ENCODE measurements at places on chromosomes 2 and 18.

DNA sequence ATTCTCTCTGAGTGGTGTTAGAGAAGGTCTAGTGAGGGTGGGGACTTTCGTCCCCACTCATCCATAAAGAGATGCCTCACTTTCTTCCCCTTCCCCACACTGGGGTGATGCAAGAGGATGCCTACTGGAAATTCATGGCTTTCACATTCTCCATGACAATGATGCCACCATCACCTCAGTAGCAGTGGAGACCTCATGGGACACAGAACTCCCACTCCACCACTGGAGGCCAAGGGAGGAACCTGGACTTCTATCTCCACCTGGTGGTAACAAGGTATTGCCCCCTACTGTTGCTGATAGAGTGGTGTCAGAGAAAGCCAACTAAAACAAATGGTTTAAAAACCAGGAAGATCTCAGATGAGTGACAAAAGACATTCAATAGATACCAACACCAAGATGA, 110.9 kb downstream of the INHBB start:
- no peak for DNase-seq

GRCh38 chr2:220420820-220421219, 793.4 kb downstream of the SLC4A3 start:
- DNase-seq, result no peak

GRCh38 chr18:13495961-13496360, 230.4 kb downstream of the FAM210A start:
- no peak for DNase-seq

GRCh38 chr18:63157293-63158011, 162.1 kb downstream of the BCL2 start:
- no peak for DNase-seq

GRCh38 chr2:169363560-169364150, 1.3 kb upstream of the LRP2 start:
- DNase-seq, result peak; percentile 42

- no peak for DNase-seq
These were observed 640.7 kb upstream of the CRIM1 start for GRCh38 chr2:35714883-35715282.

GRCh38 chr18:42351455-42351854, 396.4 kb downstream of the PIK3C3 start:
- DNase-seq, result no peak

GRCh38 chr2:216194013-216194412, 84.9 kb downstream of the XRCC5 start:
- DNase-seq, result no peak

DNA sequence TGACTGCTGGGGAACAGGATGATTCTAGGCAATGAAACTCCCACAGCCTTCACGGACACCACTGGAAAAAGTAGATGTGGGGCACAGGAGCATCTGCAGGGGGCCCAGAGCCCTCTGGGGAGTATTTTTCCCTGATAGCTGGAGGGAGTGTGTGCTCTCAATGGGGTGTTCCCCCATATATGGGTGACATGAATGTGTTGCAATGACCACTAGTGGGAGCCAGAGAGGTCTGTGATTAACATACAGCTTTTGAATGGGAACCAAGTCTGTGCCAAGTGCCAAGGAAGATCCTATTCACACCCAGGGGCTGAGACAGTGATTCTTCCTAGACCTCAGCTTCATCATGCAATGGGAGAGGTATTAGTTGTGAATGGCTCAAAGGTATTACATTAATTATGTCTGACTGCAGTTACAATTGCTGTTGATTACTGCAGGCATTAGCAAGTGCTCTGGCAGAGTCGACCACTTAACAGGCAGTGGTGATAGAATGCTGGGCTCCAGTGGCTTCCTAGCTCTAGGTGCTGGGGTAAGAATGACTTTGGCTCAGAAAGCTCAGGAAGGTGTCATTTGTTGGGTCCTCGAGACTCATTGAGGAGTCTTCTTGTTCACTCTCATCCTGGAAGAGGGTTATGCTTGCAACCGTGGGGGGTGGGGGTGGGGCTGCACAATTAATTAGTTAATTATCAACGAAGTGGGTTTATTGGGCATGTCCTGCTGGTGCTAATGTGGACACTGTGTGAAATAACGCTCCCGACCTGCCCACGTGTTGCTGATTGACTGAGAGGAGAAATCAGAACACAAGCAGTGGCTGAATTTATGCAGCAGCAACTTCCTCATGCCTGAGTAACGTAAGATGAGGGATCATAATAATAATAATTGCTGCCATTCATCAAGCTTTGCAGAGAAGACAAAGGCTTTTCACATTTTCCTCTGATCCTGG, 194.1 kb downstream of the CLIP4 start:
- DNase-seq, result peak; percentile 83

DNA sequence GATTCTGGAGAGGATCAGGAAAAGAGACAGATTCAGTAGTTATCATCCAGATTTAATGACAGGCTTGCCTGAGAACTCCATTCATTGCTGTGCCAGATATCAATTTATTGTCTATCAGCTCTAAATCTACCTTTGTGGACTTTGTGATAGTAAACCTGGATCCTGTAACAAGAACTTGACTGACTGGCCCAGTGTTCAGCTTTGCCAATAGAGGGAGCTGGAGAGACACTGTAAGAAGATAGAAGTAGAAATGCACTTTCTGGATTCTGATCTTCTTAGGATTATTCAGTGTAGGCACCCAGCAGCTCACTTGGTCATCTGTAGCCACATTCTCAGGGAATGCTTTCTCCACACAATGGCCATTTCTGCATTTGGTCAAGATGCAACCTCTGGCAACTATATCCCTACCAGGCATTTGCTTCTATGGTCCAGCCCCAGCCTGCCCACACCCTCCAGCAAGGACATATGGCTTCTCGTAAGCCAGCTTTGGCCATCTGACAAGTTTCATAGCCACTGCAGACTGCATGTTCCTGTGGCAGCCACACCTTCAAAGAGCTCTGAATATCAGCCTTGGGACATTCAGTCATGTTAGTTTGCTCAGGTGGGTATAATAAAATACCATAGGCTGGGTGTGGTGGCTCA, 6.1 kb upstream of the SERPINB8 start:
- peak; percentile 76 for DNase-seq

GRCh38 chr18:21242141-21242779, at the start of gene GREB1L:
TSS of gene GREB1L (plus strand) at chr18:21242232. CDS start at chr18:21383519, 141,287 bp downstream.
- no peak for DNase-seq

DNA sequence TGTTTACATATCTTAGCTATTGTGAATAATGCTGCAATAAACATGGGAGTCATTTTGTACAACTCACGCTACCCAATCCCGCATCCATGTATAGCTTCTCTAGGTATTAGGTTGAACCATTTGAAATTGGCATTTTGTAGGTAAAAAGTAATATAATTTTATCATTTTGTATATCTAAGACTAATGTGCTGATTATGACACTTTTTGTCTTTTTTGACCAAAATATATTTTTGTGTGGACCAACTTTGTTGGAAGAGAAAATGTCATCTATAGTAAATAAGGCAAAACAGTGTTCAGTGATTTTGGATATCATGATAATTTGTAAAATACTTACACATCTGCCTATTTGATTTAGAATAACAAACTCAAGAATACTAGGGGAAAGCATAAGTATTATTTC, 150.7 kb downstream of the MAP2 start:
- no peak for DNase-seq

DNA sequence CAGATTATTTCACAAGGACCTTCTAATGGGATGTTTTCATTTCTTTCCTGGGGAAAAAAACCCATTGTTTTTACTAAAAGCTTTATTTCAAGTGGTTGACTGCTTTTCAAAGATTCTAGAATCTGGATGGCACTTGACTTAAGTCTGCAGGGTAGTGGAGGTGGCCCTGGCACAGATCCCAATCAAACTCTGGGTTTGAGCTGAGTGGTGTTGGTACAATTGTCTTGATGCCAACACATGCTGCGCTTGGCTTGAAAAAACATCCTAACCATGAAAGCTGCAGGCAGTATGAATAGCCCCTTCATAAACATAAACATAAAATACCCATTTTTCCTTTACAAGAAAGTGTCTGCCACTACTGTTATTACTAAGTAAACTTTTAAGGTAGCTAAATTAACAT, 3.6 kb downstream of the PAPOLG start:
- no peak for DNase-seq

DNA sequence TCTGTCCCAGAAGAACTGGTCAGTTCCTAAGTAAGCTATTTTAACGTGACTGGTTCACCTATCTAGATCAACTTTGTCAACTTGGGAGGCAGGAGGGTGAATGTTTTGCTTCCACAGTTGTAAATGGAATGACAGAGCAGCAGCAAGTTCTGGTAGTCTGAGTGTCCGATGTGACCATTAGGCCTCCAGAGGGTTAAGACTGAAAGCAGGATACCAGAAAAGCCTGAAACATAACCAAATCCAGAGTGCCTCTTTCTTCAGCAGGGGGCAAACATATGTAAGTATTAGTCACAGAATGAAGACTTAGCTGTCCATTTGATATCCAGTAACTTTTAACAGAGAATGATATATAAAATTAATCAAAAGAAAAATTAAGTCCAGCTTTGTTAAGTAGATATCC, 9.2 kb downstream of the HOXD3 start:
- DNase-seq, result no peak

DNA sequence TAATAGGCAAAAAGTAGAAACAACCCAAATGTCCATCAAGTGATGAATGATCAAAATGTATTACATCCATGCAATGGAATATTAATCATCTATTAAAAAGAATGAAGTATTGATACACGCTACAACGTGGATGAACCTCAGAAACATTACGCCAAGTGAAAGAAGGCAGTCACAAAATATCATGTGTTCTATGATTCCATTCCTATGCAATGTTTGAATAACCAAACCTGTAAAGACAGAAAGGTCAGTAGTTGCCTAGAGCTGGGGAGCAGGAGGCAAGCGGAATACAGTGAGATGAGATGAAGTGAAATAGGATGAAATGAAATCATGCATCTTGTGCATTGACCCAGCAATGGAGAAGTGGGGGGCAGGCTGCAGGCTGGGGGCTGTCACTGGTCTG, 17.9 kb upstream of the COL6A3 start:
- DNase-seq, result no peak

DNA sequence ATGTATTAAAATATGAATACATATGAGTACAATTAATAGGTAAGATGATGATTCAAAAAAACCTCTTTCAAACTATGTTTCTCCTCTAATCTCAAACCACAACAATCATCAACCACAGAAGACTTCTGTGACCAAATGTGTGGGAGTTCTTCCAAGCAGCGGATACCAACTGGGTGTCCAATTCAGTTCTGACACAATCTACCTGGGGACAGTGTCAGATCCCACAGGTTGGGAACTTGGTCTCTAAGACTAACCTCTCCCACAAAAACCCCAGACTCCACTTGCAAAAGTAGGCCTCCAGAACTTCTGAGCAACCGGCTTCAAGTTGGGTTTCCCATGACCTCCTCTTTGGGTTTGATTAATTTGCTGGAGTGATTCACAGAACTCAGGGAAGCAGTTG, 26.9 kb downstream of the FASTKD1 start:
- no peak for DNase-seq

DNA sequence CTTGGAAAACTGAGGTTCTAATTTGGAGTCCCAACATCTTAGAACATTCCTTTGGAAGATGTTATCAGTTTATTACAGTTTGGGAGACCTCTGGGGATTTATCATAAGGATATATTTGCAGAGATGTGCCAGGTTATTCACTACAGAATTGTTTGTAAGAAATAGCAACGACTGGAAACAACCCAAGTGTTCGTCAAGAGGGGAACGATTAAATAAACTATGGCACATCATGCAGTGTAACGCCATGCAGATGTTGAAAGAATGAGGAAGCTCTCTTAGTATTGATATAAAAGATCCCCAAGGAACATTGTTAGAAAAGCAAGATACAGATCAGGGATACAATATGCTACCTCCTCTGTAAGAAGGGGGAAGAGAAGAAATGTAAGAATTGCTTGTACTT, 210.6 kb downstream of the TMEM247 start:
- no peak for DNase-seq

DNA sequence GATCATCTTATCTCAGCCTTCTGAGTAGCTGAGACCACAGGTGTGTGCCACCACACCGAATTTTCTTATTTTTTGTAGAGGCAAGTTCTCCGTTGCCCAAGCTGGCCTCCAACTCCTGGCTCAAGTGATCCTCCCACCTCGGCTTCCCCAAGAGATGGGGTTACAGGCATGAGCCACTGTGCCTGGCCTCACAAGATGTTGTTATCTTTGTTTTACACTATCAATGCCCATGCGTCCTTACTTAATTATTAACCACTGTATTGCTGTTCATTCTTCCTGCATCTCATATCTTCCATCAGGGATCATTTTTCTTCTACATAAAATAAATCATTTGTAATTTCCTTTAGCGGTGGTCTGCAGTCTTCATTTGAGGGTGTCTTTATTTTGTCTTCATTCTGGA, 181.9 kb downstream of the TGIF1 start:
- DNase-seq, result no peak

- DNase-seq, result no peak
These were observed 382.1 kb downstream of the OSR1 start for GRCh38 chr2:18976168-18976961.

DNA sequence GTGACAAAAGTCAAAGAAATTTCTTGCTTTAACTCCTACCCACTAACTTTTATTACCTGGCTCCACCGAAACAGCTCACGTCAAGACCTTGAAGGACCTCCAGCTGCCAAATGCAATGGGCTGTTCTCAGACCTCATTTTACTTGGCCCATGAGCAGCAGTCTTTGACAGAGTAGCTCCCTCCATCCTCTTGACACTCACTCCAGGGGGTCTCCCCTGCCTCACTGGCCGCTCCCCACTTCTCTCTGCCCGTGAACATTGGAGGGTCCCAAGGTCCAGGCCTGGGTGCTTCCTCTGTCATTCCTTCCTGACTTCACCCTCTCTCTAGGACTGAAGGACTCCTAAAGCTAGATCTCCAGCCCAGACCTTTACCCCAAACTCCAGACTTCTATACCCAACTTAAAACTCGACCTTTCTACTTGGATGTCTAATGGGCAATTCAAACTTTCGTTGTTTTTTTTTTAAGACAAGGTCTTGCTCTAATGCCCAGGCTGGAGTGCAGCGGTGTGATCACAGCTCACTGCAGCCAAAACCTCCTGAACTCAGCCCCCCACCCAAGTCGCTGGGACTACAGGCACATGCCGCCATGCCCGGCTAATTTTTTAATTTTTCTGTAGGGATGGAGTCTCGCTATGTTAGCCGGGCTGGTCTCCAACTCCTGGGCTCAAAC, 92.9 kb upstream of the ST3GAL5 start:
- no peak for DNase-seq

DNA sequence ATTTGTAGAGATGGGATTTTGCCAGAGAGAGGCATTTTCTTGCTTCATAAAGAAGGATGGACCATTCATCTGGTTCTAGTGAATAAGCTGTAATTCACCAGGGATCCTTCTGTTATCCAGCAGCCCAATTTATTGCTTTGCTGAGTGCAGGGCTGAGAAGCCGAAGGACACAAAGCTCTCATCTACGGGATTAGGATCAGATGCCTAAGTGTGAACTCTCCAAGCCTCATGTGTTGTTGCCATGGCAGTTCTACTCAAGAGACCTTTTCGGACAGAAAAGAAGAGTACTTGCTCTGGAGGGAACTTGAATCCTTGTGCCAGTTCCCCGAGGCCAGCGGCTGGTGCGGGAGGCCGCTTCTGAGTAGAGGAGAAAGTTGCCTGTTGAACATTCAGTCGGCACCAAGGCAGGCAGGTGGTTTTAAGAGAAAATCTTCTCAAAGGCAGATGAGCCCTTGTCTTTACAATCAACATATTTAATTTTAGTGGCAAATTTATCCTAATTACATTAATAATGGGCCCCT, 38.4 kb upstream of the MBP start:
- no peak for DNase-seq

- peak; percentile 61 for DNase-seq
These were observed 166.2 kb upstream of the DTNA start for GRCh38 chr18:34543945-34544344.

- DNase-seq, result peak; percentile 98
These were observed 208.0 kb upstream of the FBXO11 start for GRCh38 chr2:48114256-48114655.

GRCh38 chr18:57807336-57808117, 4.4 kb upstream of the ATP8B1 start:
- DNase-seq, result no peak
